ENCODE measurements at places on chromosomes 3 and 15.

GRCh38 chr3:133161656-133162055 is 123.5 kb downstream of the TMEM108 start:
- no peak for DNase-seq

DNA sequence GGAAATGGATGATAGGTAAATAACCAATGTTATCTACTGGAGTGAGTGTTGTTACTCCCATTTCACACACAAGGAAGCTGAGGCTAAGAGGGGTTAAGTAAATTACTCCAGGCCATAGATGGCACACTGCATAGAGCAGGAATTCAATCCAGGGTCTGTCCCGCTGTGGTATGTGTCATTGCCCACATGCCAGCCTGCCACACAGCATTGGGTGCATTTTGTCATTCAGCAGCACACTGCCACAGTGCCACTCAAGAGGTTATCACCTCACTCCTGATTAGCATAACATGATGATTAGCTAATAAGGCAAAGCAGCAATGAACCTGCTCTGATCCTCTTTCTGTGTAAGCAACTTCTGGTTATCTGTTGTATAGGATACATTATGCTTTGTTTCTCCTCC is 157.4 kb upstream of the CTNNB1 start:
- no peak for DNase-seq

DNA sequence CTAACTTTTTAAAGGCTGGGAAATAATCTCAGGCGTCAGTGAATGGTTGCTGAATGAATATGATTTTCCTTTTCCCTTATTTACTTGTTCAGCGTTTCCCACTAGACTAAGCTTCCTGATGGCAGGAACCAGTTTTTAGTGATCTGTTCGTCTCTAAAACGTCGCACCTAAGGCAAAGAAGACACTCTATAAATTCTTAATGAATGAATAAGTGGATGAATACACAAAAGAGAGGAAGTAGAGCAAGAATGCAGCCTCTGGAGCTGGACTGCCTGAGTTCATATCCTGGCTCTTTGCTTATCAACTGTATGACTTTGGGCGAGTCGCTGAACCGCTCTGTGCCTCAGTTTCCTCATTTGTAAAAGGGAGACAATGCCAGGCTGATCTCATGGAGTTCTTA is 38.7 kb downstream of the WNT7A start:
- DNase-seq = no peak

- no peak for DNase-seq
These were observed 45.3 kb downstream of the BFSP2 start for GRCh38 chr3:133445108-133445507.

GRCh38 chr3:5021116-5022092 is 42.2 kb downstream of the BHLHE40 start:
- DNase-seq = no peak

GRCh38 chr3:43285644-43286043 is 696 bp upstream of the SNRK start:
- DNase-seq = peak; percentile 9

GRCh38 chr3:113151461-113152031 is 59.8 kb upstream of the BOC start:
- DNase-seq = no peak

- DNase-seq = peak; percentile 82
These were observed 32.6 kb upstream of the NOX5 start for GRCh38 chr15:68981941-68982340.

GRCh38 chr3:114686621-114687020 is 392.8 kb downstream of the TIGIT start:
- DNase-seq = no peak

- DNase-seq = no peak
These were observed 54.7 kb upstream of the SCAANT1 start for GRCh38 chr3:63966871-63967270.

GRCh38 chr3:56800130-56800831 is 1.5 kb downstream of the ARHGEF3 start:
- no peak for DNase-seq

DNA sequence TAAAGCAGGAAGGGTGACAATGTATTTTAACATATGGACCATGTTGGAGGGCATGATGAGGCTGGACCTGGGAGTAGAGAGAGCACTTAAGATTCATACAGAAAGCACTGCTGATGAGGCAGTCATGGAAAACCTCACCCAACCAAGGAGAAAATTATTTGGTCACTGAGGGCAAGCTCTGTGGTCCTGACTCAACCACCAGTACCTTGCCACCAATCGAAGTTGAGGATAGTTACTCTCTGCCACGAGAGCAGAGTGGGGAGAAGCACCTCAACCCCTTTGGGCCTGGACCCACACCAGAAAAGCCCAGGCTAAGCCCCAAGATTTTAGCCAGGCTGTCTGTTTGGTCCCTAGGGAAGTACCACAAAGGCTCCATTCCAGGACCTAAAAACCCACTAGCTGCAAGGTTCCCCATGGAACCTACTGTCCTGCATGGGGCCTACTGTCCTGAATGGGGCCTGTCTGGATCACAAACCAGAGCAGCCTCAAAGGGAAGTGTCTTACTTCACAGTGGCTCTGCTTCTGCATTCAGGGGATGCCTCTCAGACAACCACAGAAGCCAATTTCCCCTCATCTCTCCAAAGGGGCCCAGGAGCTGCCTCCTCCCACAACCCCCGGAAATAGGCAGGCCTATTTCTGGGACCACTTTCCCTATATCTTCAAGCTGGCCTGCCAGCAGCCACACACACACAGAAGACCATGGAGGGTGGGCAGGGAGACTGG is 4.2 kb downstream of the CCDC71 start:
- DNase-seq = no peak

GRCh38 chr3:64224826-64225610 is at the start of gene PRICKLE2:
Gene PRICKLE2 (minus strand): TSS chr3:64225466. CDS start chr3:64198927, 26,539 bp downstream.
- DNase-seq = peak; percentile 95

DNA sequence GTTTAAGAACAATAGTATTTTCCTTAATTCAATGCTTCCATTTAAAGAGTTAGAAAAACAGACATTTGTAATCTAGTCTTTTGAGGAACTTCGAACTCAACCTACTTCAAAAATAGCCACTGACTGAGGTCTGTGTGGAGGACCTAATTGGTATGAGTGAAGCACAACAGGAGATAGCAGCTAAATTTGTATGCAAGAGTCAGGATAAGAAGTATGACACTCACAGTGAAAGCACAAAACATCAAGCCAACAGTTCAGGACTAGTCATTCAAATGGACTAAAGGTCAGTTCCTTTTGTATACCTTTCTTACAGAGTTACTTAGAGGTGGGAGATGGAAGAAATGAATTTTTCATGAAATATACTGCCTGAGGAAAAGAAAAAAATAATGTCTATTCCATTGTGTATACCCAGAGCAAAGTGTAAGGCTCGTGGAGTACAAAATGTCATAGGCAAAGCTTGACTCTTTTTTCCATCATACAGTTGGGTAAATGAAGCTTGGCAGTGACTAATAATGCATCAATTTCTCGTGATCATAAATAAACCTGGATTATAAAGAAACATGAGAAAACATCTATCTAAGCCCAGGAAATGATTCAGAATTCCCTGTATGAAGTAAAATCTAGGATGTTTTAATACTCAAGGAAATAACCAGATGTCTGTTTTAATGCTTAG is 1005.2 kb upstream of the CADM2 start:
- no peak for DNase-seq

DNA sequence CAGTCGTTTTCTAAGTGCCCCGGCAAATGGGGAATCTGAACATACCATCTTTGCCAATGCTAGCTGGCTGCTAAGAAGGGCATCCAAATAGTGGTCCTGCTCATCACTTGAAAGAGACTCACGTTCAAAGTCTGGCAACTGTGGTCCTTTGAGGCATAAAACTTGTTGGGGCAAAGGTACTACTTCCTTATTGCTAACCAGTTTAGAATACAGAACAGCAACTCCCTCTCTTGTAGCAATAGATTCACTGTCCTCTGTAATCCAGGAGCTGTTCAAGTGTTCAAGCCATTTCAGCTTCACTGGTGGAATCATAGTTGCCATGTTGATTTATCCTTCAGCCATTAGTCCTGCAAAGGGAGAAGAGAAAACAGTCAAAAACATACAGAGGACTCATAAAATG is 58.4 kb downstream of the HERC1 start:
- DNase-seq = no peak

- DNase-seq = no peak
These were observed 243.2 kb downstream of the MBNL1 start for GRCh38 chr3:152511904-152512303.

DNA sequence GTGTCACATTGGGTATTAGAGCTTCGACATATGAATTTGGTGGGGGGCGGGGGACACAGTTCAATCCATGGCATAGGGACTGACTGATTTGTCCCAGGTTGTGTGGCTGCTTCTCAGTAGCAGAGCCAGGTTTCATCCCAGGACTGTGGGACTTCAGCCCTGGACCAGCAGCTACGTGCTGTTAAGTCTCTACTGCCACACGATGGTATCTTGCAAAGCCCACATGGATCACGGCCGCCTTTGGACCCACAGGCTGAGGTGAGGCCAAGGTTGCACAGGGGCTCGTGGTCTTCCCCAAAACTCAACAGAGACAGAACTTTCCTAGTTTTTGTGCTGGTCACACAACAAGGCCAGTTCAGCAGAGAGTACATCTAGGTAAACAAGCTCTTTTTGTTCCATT is 97.4 kb downstream of the LRRK1 start:
- DNase-seq = no peak

DNA sequence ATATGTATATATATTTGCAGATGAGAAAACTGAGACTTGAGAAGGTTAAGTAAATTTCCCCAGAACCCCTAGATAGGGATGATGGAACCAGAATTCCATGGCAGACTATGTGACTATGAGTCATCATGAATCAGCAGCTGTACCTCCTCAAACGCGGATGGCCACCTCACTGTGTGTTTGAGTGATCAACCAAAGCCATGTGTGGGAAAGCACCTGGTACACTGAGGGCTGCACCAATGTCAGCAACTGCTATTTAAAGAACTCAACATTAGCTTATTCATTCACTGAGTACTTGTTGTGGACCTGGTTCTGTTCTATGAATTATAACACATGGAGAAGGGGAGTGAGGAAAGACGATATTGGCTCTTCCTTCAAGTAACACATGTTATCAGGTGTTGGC is 377.0 kb downstream of the GAP43 start:
- no peak for DNase-seq
